Vagina (tissue), 2 donors: ENCODE measurements at places on chromosomes 5 and 9. TPM values are rescaled to one million over a fixed set of nuclear protein-coding genes. Genes with fewer than 3 reads are reported as not detected.

CCIN gene
- total RNA-seq: not detected

PRRT1B gene
- not detected for total RNA-seq

PIGO gene
- 13.3 TPM for total RNA-seq

SVEP1 gene
- 84.5 TPM for total RNA-seq

ACOT12 gene
- total RNA-seq: not detected

SLC34A3 gene
- total RNA-seq: not detected

PNPLA7 gene
- total RNA-seq: 16.2 TPM

SPINK6 gene
- not detected for total RNA-seq

NIPAL4 gene
- 12.0 TPM for total RNA-seq

TNC gene
- 18.7 TPM for total RNA-seq

TLR4 gene
- total RNA-seq: 9.3 TPM

REEP2 gene
- total RNA-seq: 6.1 TPM

SPAAR gene
- 0.49 TPM for total RNA-seq

DNA sequence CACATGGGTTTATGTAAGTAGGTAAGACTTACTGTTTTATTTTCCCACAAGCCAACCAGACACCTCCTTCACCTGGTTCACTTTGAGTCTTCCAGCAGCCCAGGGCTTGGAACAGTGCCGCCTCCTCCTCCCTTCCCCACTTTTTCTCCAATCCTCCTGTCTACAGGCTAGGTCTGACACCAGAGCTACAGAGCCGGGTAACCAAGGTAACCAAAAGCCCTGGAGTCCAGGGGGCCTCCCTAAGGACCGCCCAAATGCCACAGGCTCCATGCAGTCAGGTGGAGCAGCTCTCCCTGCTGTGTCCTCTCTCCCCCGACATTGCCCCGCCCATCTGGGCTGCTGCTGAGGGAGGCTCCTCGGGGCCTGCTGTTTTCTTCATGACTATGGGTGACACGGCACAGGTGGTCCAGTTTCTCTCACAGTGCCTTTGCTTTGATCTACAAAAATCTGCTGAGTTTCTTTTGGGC, 138.0 kb upstream of the EFNA5 start:
- no peaks in the 10 kb centered on the region for H3K36me3 ChIP-seq
- H3K27me3 ChIP-seq: no peaks in the 10 kb centered on the region
- H3K4me1 ChIP-seq: no peaks in the 10 kb centered on the region
- DNase-seq: no peak

DNA sequence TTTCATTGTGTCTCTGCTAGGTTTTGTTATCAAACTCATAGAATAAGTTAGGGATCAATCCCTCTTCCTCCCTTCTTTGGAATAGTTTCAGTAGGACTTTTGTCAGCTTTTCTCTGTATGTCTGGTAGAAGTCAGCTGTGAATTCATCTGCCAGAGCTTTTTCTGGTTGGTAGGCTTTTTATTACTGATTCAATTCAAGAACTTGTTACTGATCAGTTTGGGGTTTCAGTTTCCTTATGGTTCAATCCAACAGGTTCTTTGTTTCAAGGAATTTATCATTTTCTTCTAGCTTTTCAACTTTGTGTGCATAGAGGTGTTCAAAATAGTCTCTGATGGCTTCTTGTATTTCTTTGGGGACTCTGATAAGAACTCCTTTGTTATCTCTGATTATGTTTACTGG, 221.7 kb downstream of the FGF10 start:
- H3K27ac ChIP-seq: no peak overlapping the region
- no peak for DNase-seq
- H3K4me3 ChIP-seq: no peak overlapping the region
- no peaks in the 10 kb centered on the region for H3K36me3 ChIP-seq
- H3K27me3 ChIP-seq: no peaks in the 10 kb centered on the region

DNA sequence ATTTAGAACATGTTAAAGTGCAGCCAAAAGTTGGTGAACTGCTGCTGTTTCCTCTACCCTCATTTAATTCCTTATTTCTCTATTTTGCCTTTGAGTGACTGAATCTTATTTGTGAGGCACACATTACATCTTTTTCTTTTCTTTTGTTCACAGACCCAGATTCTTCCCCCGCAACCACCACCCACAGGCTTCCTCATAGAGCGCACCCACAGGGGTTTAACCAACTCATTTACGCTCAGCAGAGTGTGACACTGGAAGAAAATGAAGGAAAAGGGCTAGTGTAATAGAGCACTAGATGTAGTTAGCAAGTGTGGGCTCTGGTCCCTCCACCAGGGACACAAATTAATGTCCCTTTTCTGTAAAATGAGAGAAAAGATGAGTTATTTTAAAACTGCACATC, 200.7 kb downstream of the PARP8 start:
- no peak for DNase-seq
- H3K4me3 ChIP-seq: no peak overlapping the region
- H3K27ac ChIP-seq: no peak overlapping the region

GRCh38 chr5:84393969-84394368, 9.3 kb upstream of the EDIL3 start:
- no peaks in the 10 kb centered on the region for H3K27me3 ChIP-seq
- no peak for DNase-seq
- H3K36me3 ChIP-seq: no peaks in the 10 kb centered on the region

GRCh38 chr9:3125602-3126405, 281.9 kb upstream of the PUM3 start:
- no peak overlapping the region for H3K4me3 ChIP-seq
- no peak for DNase-seq
- no peak overlapping the region for H3K27ac ChIP-seq
- H3K36me3 ChIP-seq: no peaks in the 10 kb centered on the region
- H3K4me1 ChIP-seq: no peaks in the 10 kb centered on the region

GRCh38 chr5:60207040-60207439, 313.5 kb upstream of the PDE4D start:
- no peaks in the 10 kb centered on the region for H3K27me3 ChIP-seq
- H3K4me1 ChIP-seq: no peaks in the 10 kb centered on the region
- H3K4me3 ChIP-seq: no peak overlapping the region
- no peak overlapping the region for H3K27ac ChIP-seq
- no peak for DNase-seq
- H3K36me3 ChIP-seq: no peaks in the 10 kb centered on the region

DNA sequence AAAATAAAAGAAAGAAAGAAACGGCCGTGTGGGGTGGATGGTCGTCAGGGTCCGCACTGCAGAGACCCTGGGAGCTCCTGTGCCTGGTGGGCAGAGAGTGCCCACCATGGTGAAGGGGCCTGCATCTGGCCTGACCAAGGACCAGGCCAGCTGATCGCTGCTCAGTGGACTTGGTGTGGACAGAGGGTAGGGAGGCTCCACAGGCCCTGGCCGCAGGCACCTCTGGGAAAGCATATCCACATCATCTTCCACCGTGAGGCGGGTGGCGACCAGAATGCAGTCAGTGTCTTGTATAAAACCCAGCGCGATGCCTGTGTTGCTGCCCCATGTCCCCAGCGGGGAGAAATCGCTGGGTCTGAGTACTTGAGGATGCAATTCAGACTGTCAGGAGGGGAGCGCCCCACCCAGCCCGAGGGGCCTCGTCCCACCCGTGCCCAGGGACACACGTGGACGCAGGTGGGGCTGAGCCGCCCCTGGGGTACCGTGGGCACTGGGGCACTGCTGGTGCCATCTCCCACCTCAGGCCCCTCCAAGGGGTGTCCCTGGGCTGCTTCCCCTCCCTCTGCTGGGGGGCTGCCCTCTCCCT, 27.8 kb upstream of the SLC6A19 start:
- H3K4me3 ChIP-seq: no peak overlapping the region
- H3K4me1 ChIP-seq: no peaks in the 10 kb centered on the region
- H3K27me3 ChIP-seq: no peaks in the 10 kb centered on the region
- DNase-seq: no peak

- H3K4me3 ChIP-seq: no peak overlapping the region
- no peak for DNase-seq
- no peaks in the 10 kb centered on the region for H3K36me3 ChIP-seq
- no peak overlapping the region for H3K27ac ChIP-seq
- H3K4me1 ChIP-seq: no peaks in the 10 kb centered on the region
Measured at GRCh38 chr5:24363789-24364481, 280.8 kb downstream of the CDH10 start.

GRCh38 chr9:87722393-87723088, 3.4 kb upstream of the CTSL start:
- H3K4me1 ChIP-seq: peaks cover 21% of the 10 kb centered on the region
- no peaks in the 10 kb centered on the region for H3K27me3 ChIP-seq
- H3K27ac ChIP-seq: no peak overlapping the region
- no peaks in the 10 kb centered on the region for H3K36me3 ChIP-seq
- no peak for DNase-seq
- H3K4me3 ChIP-seq: no peak overlapping the region

DNA sequence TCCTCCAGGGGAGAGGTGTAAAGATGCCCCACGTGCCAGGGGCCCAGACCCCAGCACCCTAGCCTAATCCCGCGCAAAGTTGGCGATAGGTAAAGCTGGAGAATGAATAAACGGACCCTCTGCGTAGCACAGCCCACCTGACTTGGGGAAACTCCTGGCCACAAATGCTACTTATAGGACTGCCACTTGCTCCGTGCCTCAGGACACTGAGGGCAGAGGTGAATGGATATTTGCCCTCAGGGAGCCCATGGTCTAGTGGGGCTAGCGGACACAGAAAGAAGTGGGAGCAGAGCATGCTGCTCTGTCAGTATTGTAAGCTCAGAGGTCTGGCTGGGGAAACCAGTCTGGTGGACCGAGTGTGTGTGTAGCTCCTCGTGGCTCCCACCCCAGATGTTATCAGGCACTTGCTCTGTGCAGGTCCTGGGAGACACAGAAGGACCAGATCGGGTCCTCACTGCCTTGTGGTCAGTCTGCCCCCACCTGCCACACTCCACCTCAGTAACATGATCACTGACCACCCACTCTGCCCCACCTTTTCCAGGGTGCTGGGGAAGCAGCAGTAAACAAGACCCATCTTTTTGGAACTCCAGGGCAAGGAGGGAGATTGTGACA, 841 bp downstream of the GRK6 start:
- peak overlapping the region; percentile 88 for H3K27ac ChIP-seq
- H3K27me3 ChIP-seq: no peaks in the 10 kb centered on the region
- DNase-seq: no peak
- peaks cover 55% of the 10 kb centered on the region for H3K4me1 ChIP-seq
- no peaks in the 10 kb centered on the region for H3K36me3 ChIP-seq

- no peaks in the 10 kb centered on the region for H3K36me3 ChIP-seq
- H3K27me3 ChIP-seq: no peaks in the 10 kb centered on the region
- no peak overlapping the region for H3K4me3 ChIP-seq
- DNase-seq: no peak
- H3K27ac ChIP-seq: peak overlapping the region; percentile 46
Measured at GRCh38 chr5:56615361-56616153, 199.8 kb upstream of the MAP3K1 start.

GRCh38 chr5:147170603-147171002, 64.2 kb upstream of the STK32A start:
- no peaks in the 10 kb centered on the region for H3K27me3 ChIP-seq
- no peak for DNase-seq
- H3K27ac ChIP-seq: no peak overlapping the region
- H3K4me3 ChIP-seq: no peak overlapping the region
- H3K36me3 ChIP-seq: no peaks in the 10 kb centered on the region

- no peaks in the 10 kb centered on the region for H3K36me3 ChIP-seq
- H3K27ac ChIP-seq: no peak overlapping the region
- DNase-seq: no peak
- no peaks in the 10 kb centered on the region for H3K27me3 ChIP-seq
- H3K4me1 ChIP-seq: no peaks in the 10 kb centered on the region
Measured at GRCh38 chr5:51908215-51908614, 525.0 kb downstream of the ISL1 start.

GRCh38 chr5:80181618-80182211, 74.1 kb downstream of the SERINC5 start:
- peaks cover 10% of the 10 kb centered on the region for H3K36me3 ChIP-seq
- peaks cover 54% of the 10 kb centered on the region for H3K4me1 ChIP-seq
- DNase-seq: no peak
- H3K27me3 ChIP-seq: no peaks in the 10 kb centered on the region

DNA sequence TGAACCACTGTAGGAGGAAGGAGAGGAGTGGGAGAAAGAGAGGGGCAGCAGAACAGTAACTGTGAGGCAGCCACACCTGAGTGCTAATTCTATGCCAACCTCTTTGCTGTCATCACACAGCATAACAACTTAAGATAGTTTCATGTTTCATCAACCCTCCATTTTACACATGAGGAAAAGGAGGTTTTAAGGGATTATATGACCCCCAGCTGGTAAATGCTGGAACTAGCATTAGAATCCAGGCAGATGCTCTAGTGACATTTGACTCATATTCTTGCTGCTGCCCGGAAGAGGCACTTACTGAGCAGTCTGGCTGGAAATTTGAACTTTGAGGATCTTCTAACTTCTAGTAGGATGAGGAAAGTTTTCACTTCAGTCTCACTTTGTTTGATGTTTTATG, 24.1 kb upstream of the VLDLR start:
- no peaks in the 10 kb centered on the region for H3K27me3 ChIP-seq
- H3K36me3 ChIP-seq: no peaks in the 10 kb centered on the region
- H3K4me3 ChIP-seq: no peak overlapping the region
- H3K4me1 ChIP-seq: no peaks in the 10 kb centered on the region
